Activated T-helper 1 cell treated with Interleukin-2 at 50 U/mL for 16 hours (primary cell): ENCODE measurements at places on chromosomes 1 and 21.

DNA sequence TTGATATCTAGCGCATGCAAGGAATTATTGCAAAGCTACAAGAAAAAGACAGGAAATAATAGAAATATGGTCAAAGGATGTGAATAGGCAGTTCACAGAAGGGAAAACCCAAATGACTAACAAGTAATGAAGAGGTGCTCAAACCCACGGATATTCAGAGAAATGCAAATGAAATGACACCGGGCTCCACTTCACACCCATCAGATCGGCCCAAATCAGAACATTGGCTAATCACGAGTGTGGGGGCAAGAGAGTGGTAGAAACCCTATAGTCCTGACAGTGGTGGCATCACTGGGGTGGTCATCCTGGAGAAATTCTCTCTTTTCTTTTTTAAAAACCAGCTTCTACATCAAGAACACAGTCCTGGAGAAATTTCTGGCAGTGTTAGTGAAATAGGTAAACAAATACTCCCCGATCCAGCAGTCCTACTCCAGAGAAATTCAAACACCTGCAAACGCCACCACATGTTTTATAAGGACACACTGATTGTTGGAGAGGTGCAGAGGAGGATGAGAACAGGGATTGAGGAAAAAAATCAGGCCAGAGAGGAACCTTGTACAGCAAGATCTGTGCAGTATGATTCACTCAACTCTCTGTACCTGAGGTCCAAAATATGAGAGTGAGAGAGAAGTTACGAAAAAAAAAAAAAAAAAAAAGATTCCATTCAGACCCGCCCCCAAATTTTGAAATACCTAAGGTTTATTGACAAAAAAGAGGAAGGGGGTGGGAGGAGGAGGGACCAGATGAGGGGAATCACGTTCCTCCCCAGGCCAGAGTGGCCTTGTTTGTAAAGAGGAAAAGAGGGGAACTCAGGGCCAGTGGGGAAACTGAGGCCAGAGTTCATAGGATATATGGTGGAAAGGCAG is 9.2 kb upstream of the TNFRSF1B start:
- no peak for DNase-seq

DNA sequence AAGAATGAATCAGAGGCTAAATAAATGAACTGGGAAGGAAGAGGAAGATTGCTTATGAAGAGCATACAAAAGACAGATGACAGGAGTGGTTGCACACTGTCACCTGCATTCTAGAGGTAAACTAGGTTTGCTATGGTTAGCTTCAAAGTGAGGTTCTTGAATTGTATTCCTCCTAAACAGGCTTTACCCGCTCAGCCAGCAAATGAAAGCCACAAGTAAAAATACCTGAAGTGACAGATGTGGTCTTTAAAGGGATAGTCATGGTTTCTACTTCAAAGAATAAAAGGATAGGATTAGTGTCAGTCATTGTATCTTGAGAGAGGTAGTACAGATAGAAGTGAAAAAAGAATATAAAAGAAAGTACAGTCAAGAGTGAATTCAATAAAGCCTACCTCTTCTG is 32.4 kb upstream of the PRDX6 start:
- DNase-seq = no peak

GRCh38 chr1:201739492-201740085 is 89.4 kb upstream of the IPO9 start:
- DNase-seq = peak; percentile 22

DNA sequence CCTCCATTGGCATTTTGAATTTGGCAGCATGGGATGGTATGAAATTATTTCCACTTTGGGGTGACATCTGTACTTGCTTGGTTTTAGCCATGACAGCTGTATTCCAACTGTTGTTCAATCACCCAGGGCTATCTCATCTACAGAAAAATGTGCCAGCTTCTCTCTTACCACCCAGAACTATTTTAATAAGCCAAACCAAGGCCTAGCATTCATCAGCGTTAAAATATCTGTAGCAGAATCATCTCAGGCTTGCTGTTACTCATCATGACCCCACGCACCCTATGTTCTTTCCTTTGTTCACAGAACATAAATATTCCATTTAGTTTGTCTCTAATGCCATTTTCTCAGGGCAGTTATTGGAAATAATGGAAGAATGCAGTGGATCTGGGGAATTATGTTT is 49.8 kb downstream of the GIPC2 start:
- DNase-seq = no peak

GRCh38 chr21:39444421-39445180 is 977 bp downstream of the LCA5L start:
- no peak for DNase-seq

DNA sequence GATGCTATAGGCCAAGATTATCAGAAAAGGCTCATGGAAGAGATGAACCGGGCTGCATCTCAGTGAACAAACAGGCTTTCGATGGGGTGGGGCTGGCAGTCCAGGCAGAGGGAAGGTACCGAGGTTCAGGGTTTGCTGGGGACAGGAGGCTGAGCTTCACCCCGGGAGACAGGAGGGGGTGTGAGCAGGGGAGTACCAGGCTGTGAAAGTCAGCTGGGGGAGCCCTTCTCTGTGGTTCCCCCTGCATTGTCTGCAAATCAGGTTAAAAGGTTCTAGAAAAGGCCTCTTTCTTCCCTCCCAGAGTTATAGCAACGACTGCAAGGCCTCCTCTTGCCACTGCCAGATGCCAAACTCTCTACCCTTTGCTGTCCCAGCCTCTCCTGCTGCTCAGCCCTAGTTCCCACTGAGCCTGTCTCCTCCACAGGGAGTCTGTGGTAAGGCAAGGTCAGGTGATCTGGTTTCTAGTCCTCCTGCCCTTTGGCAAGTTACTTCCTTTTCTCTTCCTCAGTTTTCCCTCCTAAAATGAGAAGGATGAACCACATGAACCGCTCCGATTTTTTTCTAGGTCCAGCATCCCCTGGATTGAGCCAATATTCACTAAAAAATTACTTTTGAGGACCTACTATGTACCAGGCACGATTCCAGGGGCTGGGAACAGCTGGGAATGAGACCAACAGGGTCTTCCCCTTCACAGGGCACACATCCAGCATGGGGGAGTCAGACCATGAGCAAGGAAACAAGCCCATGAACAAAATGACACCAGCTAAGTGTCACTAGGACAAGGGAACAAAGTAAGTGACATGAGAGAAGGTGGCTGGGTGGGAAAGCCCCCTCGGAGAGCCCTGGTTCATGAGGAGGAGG is 7.2 kb downstream of the LAD1 start:
- DNase-seq = no peak

GRCh38 chr21:42367367-42368165 is 1.2 kb upstream of the TFF1 start:
- DNase-seq = no peak

GRCh38 chr1:170661646-170662411 is 2.1 kb upstream of the PRRX1 start:
- no peak for DNase-seq

DNA sequence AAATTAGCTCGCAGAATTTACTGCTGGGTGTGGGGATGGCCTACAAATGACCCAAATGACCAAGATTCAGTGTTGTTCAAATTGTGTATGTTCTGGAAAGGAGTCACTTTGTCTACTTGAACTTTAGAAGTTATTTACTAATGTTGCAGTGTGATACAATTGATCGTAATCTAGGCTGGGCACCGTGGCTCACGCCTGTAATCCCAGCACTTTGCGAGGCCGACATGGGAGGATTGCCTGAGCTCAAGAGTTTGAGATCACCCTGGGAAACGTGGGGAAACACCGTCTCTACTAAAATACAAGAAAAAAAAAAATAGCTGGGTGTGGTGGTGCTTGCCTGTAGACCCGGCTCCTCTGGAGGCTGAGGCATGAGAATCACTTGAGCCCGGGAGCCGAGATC is 57.6 kb upstream of the TMPRSS2 start:
- no peak for DNase-seq

DNA sequence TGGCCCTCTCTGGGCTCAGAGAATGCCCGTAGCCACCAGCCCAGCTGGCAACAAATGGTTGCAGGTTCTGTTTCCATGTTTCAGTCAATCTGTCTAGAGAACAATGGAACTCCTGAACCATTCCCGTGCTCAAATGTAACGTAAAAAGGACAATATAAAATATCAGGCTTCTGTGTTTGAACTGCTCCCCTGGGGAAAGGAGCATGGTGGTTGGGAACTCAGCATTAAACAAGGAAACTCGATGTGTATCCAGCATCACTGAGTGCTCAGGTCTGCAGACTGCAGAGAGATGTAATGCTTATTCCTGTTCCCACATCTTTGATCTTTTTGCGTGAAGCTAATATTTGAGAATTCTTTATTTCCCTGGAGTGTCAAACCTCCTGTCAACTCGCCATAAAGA is 326.5 kb downstream of the KIF26B start:
- no peak for DNase-seq

GRCh38 chr1:236142253-236143103 is at the start of gene GPR137B:
GPR137B (plus strand) TSS chr1:236142539; CDS start chr1:236142623, 84 bp downstream.
- DNase-seq = peak; percentile 34

- no peak for DNase-seq
Measured at GRCh38 chr21:41953831-41954653, at the start of gene C2CD2. C2CD2 (minus strand) TSS chr21:41954018; CDS start chr21:41953648, 370 bp downstream.

- no peak for DNase-seq
Measured at GRCh38 chr21:35303085-35303484, 254.0 kb upstream of the RUNX1 start.

- DNase-seq = no peak
Measured at GRCh38 chr1:27668121-27668807, 3.7 kb downstream of the IFI6 start.

DNA sequence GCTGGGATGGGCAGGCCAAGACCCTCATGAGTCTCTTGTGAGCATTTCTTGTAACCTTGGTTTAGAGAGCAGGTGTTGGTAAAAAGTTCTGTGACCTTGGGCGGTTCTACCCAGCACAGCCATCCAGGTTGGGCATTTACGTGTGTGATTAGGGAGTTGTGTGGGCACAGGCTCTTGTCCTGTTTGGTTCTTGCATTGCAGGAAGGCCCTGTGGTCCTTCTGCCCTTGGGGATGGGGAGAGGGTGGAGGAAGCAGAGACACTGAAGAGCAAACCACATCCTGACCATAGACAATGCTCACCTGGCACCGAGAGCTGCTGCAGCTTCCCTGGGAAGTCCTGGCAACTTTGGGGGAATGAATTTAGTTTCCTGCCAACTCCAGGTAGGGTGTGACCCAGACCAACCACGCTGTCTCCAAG is 25.6 kb downstream of the RNF187 start:
- no peak for DNase-seq

- DNase-seq = no peak
Measured at GRCh38 chr1:183244466-183244865, 58.4 kb downstream of the LAMC2 start.

- no peak for DNase-seq
Measured at GRCh38 chr21:41600961-41601572, 93.1 kb upstream of the TMPRSS2 start.
